ENCODE measurements at places on chromosomes 4 and X.

GRCh38 chr4:77745792-77746191 lies 73.4 kb downstream of the CNOT6L start:
- DNase-seq = no peak

DNA sequence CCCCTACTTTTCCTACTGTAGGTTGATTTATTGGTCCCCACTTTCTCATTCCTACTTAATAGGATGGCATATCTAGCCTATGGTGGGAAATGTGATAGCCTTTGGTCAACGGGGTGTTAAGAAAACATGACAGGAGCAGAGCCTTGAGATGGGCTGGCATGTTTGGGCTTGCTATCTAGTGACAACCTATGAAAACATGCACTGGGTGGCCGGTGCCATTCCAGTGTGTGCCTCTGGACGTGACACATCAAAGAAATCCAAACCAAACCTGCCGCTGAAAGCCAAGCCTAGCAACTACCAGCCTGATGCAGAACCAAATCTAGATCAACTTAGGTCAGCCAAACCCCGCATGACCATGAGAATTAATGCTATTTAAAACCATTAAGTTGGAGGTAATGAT lies 317.6 kb downstream of the DMD start:
- no peak for DNase-seq

- peak; percentile 45 for DNase-seq
These were observed 193.6 kb downstream of the FBXW7 start for GRCh38 chr4:152342293-152342692.

GRCh38 chr4:41287005-41287404 lies 30.3 kb downstream of the UCHL1 start:
- no peak for DNase-seq

DNA sequence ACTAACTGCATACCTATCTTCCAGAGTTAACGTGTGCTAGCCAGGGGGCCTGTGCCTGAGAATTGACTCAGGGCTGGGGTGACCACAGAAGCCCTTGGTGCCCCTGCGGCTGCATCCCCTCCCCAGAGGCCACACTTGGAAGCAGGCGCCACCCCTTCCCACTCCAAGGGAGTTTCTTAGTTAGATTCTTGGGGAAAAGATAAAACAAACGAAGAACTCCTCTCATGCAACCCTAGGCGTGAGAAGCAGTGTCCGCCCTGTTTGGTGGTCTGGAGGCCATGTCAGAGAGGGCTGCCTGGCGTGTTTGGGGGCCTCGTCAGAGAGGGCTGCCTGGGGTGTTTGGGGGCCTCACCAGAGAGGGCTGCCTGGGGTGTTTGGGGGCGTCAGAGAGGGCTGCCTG lies 50.3 kb upstream of the HGFAC start:
- no peak for DNase-seq

Data from HT1080 (cell line).